ENCODE measurements at places on chromosomes 16 and 17.

- DNase-seq, result no peak
These were observed 83.9 kb downstream of the RPA1 start for GRCh38 chr17:1913702-1914101.

GRCh38 chr16:71672125-71672524, 46.1 kb downstream of the MARVELD3 start:
- DNase-seq, result no peak

GRCh38 chr17:30933966-30934365, 12.2 kb downstream of the ADAP2 start:
- DNase-seq, result no peak

GRCh38 chr17:66727634-66728570, 107.0 kb upstream of the CACNG5 start:
- DNase-seq, result no peak

- DNase-seq, result no peak
These were observed 42.8 kb upstream of the ZC3H18 start for GRCh38 chr16:88527186-88527936.

DNA sequence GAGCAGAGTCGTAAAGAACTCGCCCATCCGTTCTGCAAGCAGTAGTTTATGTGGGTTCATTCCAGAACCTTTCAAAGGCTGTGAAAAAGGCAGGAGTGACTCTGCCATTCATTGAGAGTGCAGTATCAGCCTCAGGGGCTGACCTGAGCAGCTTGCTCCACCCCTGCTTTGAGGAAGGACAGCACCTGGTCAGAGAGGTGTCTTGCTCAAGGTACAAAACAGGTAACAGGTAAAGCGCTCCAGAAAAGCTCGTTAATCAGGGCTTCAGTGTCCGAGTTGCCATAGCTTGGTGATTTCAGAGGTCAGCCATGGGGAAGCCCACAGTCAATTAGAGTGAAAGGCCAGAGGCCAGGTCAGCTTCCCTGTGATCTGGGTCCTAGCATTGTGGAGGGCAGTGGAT, 251.1 kb downstream of the ABCC12 start:
- DNase-seq, result no peak

DNA sequence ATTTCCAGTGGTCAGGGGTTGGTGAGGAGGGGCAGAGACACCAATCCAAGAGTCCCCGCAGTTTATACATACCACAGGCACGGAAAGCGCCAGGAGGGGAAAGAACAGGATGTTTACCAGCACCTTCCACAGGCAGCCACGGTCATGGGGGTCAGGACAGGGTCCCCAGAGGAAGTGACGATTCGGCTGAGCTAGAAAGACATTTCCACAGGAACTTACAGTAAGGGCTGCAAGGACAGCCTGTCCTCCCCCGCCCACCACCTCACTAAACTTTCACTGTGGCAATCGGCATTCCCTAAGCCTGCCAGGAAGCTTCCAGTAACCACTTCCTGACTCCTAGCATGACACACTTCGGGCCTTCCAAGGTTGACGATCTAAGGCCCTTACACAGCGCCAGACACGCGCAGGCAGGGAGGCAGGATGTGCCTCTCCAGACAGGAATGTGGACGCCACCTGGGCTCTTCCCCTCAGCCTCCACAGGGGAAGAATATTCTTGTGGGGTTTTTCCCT, 1.2 kb upstream of the MT2A start:
- no peak for DNase-seq

GRCh38 chr17:70503449-70503848, 334.1 kb downstream of the KCNJ2 start:
- no peak for DNase-seq

- no peak for DNase-seq
These were observed 483.7 kb downstream of the SOX9 start for GRCh38 chr17:72604518-72604917.

GRCh38 chr16:1832838-1833454, 5.9 kb downstream of the FAHD1 start:
- DNase-seq, result no peak

GRCh38 chr17:76927577-76927976, 59.4 kb downstream of the MGAT5B start:
- DNase-seq, result no peak

- no peak for DNase-seq
These were observed 40.7 kb downstream of the RGS9 start for GRCh38 chr17:65177901-65178300.

DNA sequence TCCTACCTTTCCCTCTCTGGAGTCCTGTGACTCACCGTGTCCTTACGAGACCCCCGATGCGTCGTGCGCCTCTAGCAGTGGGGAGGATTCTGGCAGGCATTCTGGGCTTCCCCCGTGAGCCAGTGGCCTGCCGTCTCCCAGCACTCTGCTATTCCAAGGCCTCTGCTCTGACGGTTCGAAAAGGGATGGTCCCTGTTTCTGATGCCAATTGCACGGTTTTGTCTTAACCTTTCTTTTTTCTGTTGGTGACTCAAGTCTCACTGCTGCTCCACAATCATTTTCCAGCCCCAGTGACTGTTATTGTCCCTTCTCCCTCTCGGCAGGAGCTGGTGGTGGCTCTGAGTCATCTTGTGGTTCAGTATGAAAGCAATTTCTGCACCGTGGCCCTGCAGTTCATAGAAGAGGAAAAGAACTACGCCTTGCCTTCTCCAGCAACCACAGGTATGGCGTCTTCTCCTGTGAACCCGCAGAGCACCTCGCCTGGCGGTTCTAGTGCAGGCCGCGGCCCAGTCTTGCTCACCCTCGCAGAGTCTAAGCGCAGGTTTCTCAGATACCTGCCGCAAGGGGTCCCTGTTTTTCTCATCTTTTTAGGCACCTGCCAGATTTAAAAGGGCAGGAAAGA, 100.1 kb upstream of the CHMP6 start:
- DNase-seq, result no peak

GRCh38 chr17:70622368-70623260, 453.3 kb downstream of the KCNJ2 start:
- peak; percentile 55 for DNase-seq

DNA sequence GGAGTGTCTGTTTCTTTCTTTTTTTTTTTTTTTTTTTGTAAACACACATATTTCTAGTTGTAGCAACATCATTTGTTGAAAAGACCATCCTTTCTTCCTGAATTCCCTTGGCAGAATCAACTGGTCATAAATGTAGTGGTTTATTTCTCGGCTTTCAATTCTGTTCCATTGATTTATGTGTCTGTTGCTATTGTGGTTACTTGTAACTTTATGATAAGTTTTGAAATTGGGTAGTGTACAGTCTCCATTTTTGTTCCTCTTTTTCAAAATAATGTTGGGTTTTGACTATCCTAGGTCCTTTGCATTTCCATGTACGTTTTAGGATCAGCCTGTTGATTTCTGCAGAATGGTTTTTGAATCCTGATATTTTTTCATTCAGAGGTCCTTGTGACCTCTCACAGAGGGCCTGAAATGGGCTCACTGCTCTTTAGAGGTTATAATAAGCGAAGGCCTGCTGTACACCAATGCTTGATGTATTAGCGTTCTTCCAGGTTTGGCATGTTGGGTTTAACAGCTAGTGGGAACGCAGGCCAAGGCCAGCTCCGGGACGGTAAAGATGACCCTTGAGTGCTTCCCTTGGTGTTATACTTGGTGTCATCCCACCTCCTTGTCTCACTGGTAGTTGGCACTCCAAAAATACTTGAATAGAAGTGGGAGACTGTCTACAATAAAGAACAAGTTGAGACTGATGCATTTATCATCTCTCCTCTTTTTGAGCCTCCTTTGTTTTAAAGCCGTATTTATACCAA, 43.8 kb downstream of the ZNRF1 start:
- DNase-seq, result no peak

GRCh38 chr16:2157480-2158261, 2.1 kb downstream of the TRAF7 start:
- DNase-seq, result no peak

DNA sequence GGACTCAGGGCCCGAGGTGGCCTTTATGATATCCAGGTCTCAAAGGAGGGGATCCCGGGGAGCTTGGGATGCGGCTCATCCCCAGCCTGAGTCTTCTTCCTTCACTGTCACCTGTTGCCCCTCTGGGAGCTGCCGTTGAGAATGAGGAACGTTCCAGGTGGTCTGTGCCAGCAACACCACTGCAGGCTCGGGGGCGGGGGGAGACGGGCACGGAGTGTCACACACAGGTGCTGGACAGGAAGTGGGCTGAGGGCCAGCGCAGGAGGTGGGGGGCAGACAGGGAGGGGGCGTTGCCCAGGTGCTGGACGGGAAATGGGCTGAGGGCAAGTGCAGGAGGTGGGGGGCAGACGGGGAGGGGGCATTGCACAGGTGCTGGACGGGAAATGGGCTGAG, 28.2 kb downstream of the METRNL start:
- DNase-seq, result no peak

- DNase-seq, result no peak
These were observed 1.1 kb downstream of the CACNB1 start for GRCh38 chr17:39196241-39196807.

DNA sequence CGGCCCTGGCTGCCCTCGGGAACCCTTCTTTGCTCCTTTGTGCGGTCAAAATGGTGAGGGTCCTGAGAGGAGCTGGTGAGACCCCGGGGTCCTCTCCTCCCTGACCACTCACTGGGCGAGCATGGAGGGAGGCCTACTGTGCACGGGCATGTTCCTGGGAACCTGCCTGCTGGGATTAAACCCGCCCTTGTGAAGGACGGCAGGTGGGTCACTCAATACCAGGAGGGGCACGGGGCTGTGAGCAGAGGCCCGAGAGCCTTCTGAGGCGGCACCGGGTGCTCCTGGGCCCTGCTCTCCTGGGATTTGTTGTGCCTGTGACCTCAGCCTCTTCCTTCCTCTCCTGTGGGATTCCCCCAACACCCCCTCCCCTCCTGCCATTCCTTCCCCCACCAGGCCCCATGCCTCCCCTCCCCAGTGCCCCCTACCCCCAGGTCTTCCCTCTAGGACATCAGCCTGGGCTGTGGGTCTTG, 19.7 kb downstream of the METRNL start:
- no peak for DNase-seq

- no peak for DNase-seq
These were observed 62.9 kb downstream of the SMURF2 start for GRCh38 chr17:64599187-64599676.

- DNase-seq, result no peak
These were observed 20.4 kb downstream of the SKAP1 start for GRCh38 chr17:48409607-48410006.

- no peak for DNase-seq
These were observed 257.7 kb upstream of the PMFBP1 start for GRCh38 chr16:72429671-72430081.

DNA sequence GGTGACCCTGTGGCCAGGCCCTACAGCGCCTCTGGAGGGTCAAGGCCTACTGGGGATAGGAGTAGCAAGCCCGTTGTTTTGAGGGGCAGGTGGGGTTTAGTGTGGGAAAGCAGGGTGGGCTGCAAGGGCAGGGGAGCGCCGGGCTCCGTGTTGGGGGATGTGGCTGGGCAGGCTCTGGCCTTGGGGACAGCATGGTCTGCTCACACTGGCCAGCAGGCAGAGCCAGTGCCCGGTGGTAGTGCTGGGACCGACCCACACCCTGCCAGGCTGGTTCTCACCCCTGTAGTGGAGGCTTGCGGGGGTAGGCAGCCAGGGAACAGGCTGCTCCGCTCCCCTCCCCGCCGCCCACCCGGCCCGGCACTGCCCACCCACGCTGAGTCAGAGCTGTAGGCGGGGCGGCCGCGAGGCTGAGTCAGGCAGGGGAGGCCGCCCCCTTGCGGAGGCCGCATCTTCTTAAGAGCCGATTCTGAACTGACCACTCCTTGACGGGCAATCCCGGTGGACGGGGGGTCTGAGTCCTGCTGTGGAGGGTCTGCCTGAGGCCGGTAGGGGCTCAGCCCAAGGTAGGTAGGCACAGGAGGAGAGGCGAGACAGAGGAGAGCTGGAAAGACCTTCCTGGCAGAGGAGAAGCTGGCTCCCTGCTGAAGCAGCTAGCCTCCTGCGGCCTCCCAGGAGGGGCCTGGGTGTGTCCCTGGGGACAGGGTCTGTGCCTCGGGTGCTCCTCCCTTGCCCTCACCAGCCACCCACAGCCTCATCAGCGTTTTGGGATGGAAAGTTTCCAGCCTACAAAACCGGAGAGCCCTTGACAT, 62.4 kb downstream of the BAIAP2 start:
- DNase-seq, result no peak

GRCh38 chr17:54838651-54839421, 61.8 kb upstream of the TOM1L1 start:
- DNase-seq, result no peak

- DNase-seq, result no peak
These were observed 4.1 kb downstream of the SLFN12 start for GRCh38 chr17:35428229-35428628.

GRCh38 chr16:72635104-72635503, 412.8 kb downstream of the ZFHX3 start:
- no peak for DNase-seq

Data from iPS DF 6.9 (cell line).